ENCODE measurements at places on chromosomes 6 and 20. TPM values are rescaled to one million over a fixed set of nuclear protein-coding genes. Genes with fewer than 3 reads are reported as not detected.

ERVFRD-1 gene
- not detected for total RNA-seq

SIRPA gene
- 6.1 TPM for total RNA-seq

MATN4 gene
- under 0.01 TPM for total RNA-seq

DNA sequence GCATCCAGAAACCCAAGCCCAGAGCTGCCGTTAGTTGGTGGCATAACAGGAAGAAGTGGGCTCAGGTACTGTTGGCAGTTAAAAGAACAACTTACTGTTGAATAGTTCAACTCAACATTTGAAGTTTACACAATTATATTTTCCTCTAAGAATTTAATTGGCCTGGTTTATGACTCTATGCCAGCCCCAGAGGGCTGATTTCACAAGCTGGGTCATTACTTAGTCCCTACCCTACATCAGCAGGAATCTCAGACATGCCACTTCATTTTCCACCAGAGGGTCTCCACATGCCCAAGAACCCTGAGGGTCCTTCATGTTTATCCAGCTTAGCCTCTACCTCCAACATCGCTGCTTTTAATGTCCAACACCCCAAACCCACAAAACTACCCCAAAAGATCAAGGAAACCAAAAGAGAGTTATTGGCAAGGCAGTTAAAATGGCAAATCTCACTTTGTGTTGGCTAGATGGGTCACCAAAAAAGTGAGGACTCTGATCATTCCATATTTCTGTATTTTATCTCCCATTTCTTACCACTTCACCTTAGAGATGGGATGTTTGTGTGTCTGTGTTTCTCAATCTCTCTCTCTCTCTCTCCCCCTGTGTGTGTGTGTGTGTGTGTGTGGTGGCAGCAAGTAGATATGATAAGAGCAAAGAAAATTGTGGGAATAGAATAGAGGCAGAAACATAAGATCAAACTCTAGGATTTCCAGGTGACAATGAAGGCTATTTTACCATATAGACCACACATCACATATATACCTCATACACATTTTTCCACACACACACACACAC is 112.5 kb upstream of the TBX18 start:
- DNase-seq: no peak

DNA sequence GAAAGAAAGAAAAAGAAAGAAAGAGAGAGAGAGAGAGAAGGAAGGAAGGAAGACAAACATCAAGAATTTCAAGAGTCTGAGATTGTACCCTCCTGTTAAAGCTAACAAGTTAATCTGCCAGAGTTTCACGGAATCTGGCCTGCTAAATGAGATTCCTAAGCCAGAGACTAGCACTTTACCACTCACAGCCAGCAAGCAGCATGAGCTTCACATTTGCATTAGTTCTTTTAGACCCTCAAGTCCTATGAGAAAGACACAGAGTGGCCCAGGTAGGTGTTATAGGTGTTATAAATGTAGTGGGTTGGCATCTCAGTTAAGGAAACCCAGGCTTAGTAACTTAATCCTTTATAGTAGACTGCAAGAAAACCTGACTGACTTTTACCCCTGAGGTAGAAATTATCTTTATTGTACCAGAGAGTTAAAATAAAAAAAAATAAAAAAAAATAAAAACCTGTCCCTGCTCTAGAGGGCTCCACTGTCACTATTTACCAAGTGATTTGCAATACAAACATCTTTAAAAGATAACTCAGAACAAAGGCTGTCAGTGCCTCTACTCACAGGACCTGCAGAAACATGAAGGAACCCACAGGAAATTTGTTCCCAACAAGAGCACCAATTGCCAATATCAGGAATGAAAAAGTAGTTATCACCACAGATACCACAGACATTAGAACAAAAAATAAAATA is 9.7 kb upstream of the IBTK start:
- no peak for DNase-seq

DNA sequence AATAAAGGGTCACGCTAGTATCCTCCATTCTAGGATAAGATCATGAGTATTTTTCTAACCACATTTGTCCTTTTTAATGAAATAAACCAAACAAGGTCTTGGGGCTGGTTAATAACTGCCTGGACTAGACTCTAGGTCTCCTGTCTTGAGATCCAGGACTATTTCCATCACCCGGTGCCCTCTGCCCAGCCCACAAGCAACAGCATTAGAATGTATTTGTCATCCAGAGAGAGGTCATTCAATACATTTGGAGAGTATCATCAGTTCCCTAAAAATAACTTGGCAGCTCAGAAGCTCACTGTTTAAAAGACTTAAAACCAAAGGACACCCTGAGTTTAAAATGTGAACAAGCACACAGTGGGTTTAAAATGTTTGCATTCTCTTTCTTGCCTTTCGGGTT is 4.4 kb upstream of the RBM24 start:
- no peak for DNase-seq

MYLIP gene
- 45.7 TPM for total RNA-seq

CLIC5 gene
- 1.2 TPM for total RNA-seq

GRCh38 chr6:150391890-150392289 is 23.1 kb downstream of the IYD start:
- DNase-seq: no peak

XKR7 gene
- 9.8 TPM for total RNA-seq

PHACTR3 gene
- total RNA-seq: 40.8 TPM

DNA sequence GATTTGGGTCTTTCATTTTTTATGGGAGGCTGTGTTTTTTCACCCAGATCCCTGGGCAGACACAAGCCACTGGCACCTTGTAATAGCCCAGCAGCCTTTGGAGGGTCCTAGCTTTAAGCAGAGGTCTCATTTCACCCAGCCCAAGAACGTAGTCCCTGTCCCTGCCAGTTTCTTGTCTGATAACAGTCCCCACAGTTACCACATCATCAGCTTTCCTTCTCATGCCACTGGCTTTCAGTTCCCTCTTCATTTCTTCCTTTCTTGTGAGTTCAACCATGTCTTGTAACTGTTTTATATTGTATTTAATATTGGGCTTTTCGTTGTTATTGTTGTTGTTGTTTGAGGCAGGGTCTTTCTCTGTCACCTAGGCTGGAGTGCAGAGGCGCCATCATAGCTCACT is 10.6 kb downstream of the PNPLA1 start:
- DNase-seq: no peak

DNA sequence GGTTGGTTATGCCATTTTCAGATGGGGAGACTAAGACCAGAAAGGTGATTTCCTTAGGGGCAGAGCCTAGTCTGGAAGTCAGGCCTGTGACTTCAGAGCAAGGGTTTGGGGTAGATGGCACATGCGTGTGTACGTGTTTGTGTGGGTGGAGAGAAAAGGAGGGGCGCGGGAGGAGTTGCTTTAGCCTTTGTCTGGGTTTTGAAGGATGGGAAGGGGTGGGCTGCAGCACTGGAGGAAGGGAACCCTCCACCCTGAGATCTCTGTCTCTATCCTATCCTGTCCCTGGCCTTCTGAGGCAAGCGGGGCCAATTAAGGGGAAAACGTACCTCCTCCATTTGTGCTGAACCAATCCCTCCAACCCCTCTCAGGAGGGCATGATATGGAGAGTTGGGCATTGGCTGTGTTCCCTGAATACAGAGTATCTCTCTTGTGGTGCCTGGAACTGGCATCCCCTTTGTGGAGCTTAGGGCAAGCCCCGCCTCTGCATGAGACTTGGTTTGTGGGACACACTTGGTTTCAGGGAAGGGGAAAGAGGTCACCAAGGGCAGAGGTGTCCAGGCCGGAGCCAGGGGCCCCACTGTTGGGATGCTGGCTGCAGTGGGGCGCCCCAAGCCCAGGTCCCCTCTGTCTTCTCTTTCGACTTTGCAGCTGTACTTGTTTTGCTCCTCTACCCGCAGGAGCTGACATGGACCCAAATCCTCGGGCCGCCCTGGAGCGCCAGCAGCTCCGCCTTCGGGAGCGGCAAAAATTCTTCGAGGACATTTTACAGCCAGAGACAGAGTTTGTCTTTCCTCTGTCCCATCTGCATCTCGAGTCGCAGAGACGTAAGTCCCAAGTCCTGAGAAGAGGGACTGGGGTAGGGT is at the start of gene DBNDD2:
DBNDD2 (plus strand) TSS at position 507 of the 863 bp plus-strand sequence; CDS start at position 686, 179 bp downstream.
- DNase-seq: peak; percentile 60

- DNase-seq: no peak
Observed at GRCh38 chr6:147711476-147711875, 203.0 kb downstream of the SAMD5 start.

GRCh38 chr6:164345327-164345726 is 930.8 kb downstream of the QKI start:
- DNase-seq: no peak

DNA sequence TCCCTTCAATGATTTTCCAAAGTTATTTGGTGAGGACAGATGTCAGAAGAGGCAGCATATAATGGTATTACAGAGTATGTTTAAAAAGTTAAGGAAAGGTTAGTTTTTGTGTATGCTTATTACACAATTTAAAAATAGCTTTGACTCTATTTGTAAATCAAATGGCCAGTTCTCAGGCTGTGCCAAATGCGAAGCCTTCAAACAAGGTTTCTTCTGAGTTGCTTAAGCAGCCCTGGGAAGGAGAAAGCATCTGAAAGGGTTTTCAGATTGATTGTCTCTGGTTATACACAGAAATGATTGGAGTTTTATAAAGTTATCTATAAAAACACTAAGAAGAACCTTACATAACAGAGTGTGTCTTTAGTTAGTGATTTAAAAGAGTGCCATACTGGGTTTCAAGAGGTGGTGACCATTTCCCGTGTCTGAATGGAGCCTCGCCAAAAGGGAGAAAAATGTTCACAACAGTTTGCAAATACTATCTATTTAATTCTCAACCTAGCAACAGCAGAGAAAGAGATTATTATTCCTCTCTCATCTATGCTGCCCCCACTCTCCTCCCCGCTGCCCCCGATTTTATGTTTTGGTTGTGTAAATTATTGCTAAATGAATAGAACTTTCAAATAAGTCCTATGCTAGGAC is 16.7 kb downstream of the CD109 start:
- DNase-seq: no peak

- DNase-seq: no peak
Observed at GRCh38 chr20:528923-529604, 14.5 kb downstream of the CSNK2A1 start.

- no peak for DNase-seq
Observed at GRCh38 chr20:62370115-62370806, 3.1 kb upstream of the LAMA5 start.

- DNase-seq: no peak
Observed at GRCh38 chr6:21005816-21006570, 471.7 kb downstream of the CDKAL1 start.

DNA sequence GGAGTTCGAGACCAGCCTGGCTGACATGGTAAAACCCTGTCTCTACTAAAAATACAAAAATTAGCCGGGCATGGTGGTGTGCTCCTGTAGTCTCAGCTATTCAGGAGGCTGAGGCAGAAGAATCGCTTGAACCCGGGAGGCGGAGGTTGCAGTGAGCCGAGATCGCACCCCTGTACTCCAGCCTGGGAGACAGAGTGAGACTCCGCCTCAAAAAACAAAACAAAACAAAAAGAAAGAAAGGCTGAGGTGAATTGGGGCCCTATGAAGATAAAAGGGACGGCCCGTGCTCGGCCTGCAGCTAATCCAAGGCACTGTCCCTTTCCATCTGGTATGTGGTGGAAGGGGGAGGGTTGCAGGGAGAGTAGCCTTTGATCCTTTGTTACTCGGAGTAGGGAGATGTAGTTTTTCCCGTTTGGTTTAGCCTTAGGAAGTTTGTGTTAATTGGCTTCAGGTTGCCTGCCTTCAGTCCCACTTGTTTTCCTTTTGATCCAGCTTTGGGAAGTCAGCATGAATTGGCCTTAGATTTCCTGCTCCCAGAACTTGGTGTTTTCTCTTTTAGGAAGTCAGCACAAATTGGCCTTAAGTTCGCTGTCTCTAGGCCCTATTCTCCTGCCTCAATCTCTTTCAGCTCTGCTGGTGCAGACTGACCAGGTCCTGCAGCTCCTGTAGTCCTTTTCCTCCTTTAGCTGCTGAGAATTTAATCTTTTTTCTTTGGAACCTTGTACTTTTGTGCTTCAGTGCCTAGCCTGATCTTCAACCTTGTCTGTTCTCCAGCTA is 36.1 kb upstream of the PAQR8 start:
- DNase-seq: no peak

All from frontal cortex (tissue), 4 donors.